Activated T-helper 1 cell treated with anti-CD3 and anti-CD28 coated beads, Interleukin-12 subunit alpha, Interleukin-12 subunit beta, Interleukin-2, Interleukin-4 antibody, amounts not matched to agents 30 ng/mL and 10 ng/mL and 1 ng/mL, durations not matched to agents 14 hours and 24 hours and 36 hours (primary cell): ENCODE measurements at places on chromosomes 1 and 21.

DNA sequence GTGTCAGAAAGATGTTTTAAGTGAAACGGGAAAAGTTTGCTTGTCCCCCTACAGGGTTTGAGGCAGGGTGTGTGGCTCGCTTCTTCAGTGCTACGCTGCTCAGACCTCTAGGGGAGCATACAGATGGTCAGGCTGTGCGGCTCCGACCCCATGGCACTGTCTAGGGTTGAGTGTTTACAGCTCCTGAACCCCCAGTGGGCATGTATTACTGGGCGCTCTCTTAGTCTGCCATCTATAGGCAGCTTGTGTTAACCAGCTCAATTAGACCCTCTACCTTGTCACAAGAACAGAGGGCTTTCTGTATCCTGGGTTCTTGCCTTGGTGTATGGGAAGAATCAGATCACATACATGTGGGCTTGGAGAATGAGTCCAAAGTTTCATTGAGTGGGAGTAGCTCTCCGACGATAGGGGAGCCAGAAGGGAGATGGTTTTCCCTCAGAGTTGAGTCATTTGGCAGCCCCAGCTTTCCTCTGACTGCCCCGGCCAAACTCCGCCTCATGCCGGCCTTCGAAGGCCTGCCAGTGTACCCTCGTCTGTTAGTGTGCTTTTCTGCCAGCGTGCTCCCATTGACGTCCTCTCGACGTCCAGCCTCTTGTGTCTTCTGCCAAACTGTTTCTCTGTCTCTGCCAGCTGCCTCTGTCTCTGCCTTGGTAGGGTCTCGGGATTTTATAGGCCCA is 38.6 kb upstream of the ADGRL4 start:
- no peak for DNase-seq

DNA sequence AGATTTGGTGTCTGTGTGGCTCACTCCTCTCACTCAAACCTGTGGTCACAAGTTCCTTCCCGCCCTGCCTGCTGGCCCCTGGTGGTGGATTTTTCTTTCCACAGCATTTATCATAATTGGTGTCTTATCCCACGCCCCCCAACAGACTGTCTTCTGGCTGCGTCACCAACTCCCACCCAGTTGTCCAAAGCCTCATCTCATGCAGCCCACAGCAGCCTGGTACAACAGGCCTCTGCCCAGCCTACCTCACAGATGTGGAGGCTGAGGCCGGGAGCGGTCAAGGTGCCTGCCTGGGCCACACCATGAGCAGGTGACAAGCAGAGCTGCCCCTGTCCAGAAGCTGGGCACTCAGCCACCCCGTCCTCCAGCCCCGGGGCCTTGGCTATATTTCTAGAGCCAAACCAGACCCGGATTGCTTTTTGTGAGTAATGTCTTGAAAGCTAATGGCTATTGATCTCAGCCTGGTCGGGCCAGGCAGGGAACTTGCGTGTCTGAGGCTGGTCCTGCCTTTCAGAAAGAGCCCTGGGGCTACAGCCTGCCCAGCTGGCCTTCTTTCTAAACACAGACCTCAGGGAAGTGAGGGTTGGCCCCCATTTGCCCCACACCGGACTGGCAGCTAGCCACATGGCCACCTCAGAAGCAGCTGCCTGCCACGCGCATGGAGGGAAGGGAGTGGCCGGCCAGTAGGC is 2.6 kb downstream of the KCNAB2 start:
- DNase-seq = no peak

GRCh38 chr21:34372321-34372720 is 3.0 kb upstream of the SMIM11 start:
- DNase-seq = no peak

GRCh38 chr1:27357281-27358037 is 9.3 kb downstream of the MAP3K6 start:
- peak; percentile 73 for DNase-seq

GRCh38 chr1:29581256-29581655 is 344.9 kb downstream of the PTPRU start:
- no peak for DNase-seq

DNA sequence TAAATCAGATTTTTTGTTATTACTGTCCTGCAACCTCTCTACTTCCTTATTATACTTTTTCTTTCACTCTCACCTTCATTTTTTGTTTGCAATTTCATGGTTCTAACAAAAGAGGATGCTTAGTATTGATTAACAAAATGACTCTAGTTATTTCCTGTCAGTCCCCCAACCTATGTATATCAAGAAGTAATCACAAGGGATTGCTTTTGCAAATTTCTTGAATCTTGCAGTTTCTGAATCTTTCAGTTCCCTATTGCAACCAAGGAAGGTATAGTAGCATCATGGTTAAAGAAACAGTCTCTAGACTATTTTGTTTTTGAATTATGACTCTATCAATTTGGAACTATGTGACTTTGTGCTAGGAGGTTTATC is 446.9 kb downstream of the NEGR1 start:
- DNase-seq = no peak

- DNase-seq = no peak
Measured at GRCh38 chr1:50724626-50725286, 235.3 kb downstream of the FAF1 start.

DNA sequence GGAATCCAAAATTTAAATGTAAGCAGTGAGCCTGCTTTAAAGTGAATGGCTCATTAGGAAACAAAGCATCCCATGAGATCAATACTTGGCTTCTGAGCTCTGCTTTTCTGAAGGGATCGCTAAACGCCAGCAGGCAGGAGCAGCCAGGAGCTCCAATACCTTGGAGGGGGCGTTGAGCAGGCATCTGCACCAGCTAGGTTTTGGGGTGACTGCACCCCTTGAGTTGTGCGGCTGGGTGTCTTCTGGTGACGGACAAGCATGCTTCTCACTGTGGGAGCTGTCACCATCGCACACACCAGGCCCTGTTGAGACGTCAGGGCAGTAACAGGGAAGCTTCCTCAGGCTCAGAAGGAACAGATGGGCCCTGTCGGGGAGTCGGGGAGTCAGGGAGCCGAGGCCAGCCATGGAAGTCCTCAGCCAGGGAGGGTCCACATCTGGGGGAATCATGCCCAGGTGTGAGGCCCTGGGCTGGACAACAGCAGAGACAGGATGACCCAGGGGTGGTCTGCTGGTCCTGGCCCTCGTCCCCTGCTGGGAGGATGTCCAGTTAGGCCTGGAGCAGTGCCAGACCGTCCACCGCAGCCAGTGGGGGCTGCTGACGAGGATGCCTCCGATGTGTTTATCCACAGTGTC is 57.9 kb upstream of the ADARB1 start:
- no peak for DNase-seq

DNA sequence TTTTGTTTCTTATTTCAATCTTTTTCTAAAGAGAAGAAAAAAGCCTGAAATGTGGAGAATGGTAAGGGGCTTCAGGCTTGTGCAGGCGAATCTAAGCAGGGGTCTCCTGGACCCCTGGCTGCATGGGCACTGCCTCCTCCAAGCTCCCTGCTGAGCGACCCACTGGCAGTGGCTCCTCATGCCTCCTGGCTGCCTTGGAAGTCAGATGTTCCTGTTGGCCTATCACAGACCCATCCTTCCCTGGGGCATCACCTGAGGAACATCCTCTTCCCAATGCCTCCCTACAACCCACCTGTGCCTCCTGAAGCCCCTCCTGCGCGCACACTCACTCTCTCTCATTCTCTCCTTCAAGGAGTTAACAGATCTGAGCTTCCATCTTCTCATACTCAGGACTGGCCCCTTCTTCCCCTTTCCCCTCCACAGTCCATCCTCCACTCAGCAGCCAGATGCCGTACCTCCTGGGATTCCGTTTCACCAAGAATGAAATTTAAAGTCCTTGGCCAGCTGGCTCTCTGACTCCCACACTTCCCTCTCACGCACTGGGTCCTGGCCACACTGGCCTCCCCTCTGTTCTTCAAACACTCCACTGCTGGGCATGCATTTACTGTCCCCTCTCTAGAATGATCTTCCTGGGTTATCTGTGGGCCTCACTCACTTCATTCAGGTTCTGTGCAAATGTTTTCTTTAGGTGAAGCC is 41.7 kb downstream of the AZIN2 start:
- no peak for DNase-seq

DNA sequence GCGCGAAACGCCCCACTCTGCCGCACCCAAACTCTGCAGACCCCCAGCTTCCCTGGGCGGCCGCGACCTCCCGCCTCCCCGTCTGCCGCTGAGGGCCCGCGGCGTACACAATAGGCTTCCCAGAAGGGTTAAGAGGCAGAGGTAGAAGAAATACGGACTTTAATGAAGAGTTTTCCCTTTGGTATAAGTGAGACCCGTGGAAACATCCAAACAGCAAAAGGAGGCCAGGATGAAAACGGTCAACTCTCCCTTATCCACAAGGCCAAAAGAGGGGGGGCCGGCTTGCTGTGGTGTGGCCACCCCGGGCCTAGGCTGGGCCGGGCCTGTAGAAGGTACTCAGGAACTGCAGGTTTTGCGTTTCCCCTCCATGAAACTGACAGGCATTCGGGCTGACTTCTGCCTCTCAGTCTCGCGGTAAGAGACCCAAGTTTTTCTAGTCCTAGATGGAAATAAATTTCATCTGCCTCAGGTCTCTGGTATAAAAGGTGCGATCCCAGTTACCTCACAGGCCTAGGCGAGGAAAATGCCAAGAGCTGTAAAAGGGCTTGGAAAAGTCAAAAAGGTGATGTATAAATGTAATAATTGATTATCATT is 671 bp upstream of the PYGO2 start:
- no peak for DNase-seq

GRCh38 chr1:59696421-59697115 is 118.2 kb upstream of the HOOK1 start:
- no peak for DNase-seq

DNA sequence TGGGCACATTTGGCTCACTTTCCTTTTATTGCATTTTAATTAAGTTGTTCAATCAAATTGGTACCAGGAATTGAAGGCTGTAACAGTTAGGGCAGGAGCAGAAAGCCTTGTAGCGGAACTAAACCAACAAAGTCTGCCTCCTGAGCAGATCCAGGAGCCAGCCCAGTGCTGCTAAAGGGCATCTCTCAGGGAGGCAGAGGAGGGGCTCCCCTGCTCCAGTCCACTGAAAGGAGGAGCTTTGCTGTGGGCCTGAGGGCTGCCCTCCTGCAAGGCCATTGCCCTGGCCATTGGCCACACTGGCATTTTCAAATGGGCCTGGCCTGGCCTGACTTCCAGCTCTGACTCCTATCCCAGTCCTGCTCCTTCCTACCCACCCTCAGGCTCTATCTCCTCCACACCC is 3.7 kb upstream of the TRABD2B start:
- DNase-seq = no peak

DNA sequence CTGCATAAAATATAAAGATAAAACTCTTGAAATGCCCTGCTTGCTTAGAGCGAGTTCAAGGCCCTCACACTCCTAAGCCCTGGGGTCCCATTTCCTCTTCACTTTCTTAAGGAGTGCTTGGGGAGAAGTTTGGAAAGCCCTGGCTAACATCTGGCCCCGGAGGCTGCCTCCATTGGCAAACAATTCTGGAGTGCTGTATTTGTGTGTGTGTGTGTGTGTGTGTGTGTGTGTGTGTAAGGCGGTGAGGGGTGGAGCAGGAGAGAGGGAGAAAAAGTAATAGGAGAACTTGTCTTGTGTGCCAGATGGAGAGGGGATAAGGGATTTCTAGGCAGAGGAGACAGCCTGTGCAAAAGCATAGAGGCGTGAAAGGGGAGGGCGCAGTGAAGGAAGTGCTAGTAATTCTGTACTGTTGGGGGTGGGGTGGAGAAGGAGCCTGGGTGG is 578 bp upstream of the TRIM62 start:
- no peak for DNase-seq

- no peak for DNase-seq
Measured at GRCh38 chr1:207004931-207005830, 27.4 kb downstream of the C1orf116 start.

- DNase-seq = no peak
Measured at GRCh38 chr1:155673003-155673402, 15.6 kb downstream of the YY1AP1 start.

DNA sequence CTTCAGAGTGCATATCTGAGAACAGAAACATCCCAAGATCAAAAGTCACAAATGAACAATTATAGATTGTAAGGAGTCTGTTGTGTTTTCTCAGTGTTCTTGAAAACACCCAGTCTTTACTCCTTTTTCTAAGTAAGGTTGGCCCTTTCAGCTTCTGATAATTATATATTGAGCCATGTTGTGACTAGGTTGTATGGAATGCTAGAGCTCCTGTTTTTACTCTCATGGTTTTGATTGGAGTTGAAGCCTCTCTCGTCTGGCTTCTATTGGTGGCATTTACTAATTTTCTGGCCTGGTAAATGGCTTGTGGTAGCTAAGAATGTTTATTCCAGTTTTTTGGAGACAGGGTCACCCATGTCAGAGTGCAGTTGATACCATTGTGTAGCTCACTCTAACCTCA is 84.7 kb downstream of the NDUFS5 start:
- no peak for DNase-seq

- no peak for DNase-seq
Measured at GRCh38 chr1:155043793-155044192, 7.3 kb upstream of the ADAM15 start.

DNA sequence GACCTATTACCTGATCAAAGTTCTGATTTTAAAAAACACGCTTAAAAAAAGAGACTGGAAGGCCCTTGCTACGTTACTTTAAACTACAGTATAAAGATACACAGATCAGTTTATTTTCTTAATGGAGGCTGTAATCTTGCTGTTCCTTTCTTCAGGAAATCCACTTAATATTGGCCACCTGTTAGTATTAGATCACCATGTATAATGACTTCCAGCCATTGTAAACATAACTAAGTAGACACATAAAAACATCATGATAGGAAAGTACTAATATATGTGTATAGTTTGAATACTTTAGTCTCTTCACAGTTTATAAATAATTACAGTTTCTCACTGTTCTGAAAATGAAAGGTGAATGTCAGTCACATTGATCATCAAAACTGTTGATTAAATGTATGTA is 68.6 kb downstream of the ADGRL2 start:
- no peak for DNase-seq

GRCh38 chr1:204377800-204378668 is 18.3 kb upstream of the PLEKHA6 start:
- peak; percentile 25 for DNase-seq

DNA sequence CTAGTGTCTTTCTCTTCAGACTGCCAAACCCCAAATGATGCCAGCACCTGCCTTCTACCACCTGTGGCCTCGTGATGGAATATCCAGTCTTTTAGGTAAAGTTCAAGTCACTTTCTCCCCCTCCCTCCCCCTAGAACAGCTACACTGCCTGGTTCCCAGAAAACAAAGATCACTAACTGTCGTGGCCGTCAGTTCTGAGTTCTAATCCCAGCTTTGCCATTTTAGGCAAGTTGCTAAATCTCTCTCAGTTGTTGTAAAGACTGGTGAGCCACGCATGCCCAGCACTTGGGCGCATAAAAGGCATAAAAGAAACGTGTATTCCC is 648 bp upstream of the TRAPPC3 start:
- no peak for DNase-seq

DNA sequence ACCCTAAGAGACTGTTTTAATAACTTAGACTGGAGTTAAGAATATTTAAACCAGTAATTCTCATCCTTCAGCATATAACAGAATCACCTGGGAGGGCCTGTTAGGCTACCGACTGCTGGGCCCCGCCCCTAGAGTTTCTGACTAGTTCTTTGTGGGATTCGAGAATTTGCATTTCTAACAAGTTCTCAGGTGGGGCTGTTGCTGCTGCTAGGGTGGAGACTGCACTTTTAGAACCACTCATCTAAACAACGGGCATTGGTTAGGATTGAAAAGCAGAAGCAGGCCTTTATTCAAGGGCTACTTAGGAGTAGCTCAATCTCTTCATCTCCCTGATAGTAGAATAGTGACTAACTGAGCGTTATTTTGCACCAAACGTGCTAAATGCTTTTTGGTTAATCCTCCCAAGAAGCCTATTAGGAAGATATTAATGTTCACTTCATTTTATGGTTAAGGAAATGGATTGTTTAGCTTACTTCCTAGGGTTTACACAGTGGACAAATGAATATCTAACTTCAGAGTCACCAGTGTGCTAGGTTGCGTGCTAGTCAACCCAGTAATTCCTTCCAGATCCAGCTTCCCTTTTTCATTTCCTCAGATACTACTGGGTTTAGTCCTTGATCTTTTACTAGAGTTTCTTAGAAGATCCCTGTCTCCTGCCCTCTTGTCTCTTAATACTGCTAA is 31.1 kb upstream of the UAP1 start:
- DNase-seq = no peak
